ENCODE measurements at places on chromosomes 6 and 20. TPM values are rescaled to one million over a fixed set of nuclear protein-coding genes. Genes with fewer than 3 reads are reported as not detected.

- no peak for DNase-seq
Observed at GRCh38 chr20:1876975-1877608, 18.1 kb upstream of the SIRPA start.

DNA sequence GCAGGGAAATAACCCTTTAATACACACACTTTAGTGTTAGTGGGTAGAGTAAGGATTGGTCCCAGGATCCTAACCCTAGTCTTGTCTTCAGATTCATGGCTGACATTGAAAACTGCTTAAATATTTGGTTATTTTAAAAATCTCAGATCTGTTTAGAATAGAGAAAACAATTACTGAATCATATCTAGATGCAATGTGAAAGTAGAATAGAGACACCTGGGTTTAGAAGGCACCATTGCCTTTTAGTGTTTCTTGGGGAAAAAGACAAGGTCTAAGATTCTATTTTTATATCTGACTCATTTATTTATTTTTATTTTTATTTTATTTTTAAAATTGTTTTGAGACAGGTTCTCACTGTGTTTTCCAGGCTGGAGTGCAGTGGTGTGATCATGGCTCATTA is 6.0 kb downstream of the DDX43 start:
- DNase-seq = no peak

The ARMC2 gene
- 0.11 TPM for total RNA-seq

DNA sequence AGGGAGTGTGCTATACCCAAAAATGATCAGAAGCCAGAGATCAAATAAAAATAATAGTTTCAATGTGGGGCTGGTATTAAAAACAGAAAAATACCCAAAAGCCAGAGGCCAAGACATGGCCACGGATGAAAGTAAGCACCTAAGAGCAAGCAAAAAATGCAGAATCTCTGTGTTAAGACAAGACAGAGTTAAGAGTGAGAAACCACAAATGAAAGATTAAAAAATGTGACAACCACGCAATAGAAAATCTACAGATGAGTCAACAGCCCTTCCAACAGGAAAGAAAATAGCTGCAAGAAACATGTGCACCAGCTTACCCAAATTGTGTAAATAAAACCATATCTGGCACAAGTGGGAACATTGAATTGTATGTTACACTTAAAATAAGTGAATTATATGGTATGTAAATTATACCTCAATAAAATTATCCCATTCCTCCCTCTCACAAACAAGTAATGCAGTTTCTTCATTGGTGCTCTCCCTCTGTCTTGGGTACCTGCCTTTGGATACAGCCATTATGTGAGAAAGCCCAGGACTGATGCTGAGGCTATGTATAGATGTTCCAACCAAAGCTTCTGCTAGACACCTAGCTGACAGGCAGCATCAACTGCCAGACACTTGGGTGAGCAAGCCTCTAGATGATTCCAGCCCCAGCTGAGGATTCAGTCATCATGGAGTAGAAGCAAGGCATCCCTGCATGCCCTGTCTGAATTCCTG is 55.3 kb upstream of the UFL1 start:
- DNase-seq = no peak

The TRIM40 gene
- total RNA-seq = not detected

- no peak for DNase-seq
Observed at GRCh38 chr6:113442040-113442439, 415.1 kb upstream of the MARCKS start.

GRCh38 chr20:14062786-14063185 is 67.5 kb downstream of the MACROD2 start:
- DNase-seq = no peak

DNA sequence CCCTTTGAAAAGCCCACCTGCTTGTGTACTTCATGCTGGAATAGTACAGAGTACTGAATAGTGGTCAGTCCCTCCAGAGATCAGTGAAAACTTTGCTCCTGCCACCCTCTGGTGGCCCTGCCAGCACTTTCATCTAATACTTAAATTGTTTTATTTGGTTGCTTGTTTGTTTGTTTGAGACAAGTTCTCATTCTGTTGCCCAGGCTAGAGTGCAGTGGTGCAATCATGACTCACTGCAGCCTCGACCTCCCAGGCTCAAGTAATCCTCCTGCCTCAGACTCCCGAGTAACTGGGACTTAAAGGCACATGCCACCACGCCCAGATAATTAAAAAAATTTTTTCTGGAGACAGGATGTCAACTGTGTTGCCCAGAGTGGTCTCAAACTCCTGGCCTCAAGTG is 9.1 kb downstream of the FAM83D start:
- DNase-seq = no peak

GRCh38 chr20:60785301-60785700 is 466.8 kb upstream of the CDH4 start:
- DNase-seq = no peak

All from ascending aorta (tissue), 2 donors.